IPS DF 6.9 (cell line): ENCODE measurements at places on chromosomes 6 and 20.

DNA sequence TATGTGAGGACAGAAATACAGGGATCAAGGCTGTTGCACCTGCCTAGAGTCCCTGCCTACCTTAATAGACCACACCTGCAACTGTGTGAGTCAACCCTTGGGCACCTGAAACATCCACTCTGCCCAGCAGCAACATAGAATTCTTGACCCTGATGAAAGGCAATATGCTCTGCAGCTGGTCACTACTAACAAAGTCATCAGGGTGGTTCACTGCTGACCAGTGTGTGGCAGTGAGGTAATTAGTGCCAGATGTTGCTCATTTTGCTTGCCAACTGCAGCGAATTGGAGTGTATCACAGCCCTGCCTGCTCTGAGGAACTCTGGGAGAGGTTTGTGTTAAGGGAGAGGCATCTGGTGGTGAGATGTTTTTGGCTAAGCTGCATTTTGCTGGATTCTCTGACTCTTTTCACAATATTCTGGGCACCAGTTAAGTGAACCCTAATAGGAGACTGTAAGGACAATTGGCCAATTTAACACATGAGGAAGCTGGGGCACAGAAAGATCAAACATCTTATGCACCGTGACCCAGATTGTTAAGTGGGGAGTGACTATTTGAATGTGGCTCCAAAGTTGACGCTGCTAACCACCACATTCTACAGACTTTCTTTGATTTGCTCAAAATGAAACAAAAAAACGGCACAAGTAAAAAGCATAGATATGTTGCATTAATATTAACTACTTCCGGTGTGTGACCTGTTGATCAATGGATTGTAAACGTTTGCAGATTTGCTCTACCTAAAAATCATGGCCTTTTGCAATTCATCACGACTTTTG, 61.9 kb upstream of the OPRM1 start:
- no peak for DNase-seq

GRCh38 chr20:58216334-58216733, 12.1 kb downstream of the ANKRD60 start:
- no peak for DNase-seq

DNA sequence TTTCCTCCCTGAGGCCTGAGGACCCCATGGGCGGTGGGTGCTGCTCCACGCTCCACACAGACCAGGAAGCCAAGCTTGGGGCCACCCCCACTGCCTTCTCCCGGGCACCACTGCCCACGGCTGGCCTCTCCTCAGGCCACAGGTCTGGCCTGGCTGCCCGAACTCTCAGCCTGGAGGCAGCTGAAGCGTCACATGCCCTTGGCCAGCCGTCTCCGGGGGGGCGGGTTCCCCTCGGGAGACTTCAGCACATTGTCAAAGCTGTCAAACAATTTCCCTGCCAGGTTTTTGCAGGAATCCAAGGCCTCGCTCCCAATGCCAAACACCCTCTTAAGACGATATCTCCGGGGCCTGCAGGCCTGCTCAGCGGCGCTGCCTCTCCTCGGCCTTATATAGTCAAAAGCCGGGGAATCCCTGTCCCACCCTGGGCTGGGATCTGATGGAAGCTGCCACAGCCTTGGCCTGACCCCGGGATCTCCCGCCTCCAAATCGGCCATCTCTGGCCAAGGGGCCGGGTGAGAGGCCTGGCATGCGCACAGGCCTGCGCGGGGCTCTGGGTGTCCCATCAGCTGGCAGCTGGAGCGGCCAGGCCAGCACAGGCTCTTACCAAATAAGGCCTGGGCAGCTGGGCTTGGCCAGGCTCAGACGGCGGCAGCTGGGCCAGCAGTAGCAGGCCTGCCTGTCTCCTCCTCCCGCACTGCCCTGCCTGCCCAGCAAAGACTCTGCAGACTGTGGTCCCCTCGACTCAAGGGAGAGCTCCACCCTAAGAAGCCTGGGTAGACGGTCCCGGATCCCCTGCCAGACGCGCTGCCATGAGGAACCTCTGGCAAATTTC, 49.7 kb downstream of the RBM38 start:
- DNase-seq = no peak

GRCh38 chr6:66489269-66489987, 782.4 kb upstream of the EYS start:
- DNase-seq = no peak

DNA sequence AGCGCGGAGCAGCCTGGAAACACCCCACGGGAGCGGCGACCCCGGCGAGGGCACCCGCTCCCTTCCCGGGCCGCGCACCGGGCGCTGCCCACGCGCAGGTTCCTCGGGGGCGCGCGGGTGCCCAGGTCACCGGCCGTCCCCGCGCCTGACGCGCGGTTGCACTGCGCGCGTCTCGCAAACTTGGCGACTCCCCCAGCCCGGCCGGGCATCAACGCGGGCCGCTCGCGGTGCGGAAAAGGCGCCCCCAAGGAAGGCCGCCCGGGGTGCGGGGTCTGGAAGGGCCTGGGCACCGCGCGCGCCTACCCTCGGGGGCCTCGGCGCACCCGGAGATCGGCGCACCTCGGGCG, 555 bp upstream of the ZBTB46 start:
- no peak for DNase-seq

- DNase-seq = no peak
These were observed 656.0 kb upstream of the ID4 start for GRCh38 chr6:19181211-19181610.
